CD4-positive, alpha-beta T cell (primary cell): ENCODE measurements at places on chromosomes 6 and 20.

GRCh38 chr6:6091608-6092002 lies 84.9 kb upstream of the NRN1 start:
- DNase-seq, result no peak

- no peak for DNase-seq
These were observed 24.4 kb downstream of the DNAH8 start for GRCh38 chr6:38739532-38739931.

GRCh38 chr6:95545226-95545625 lies 32.1 kb upstream of the MANEA start:
- no peak for DNase-seq

- no peak for DNase-seq
These were observed 86.4 kb downstream of the SHLD1 start for GRCh38 chr20:5836569-5836968.

- no peak for DNase-seq
These were observed 19.1 kb upstream of the ABCC10 start for GRCh38 chr6:43408259-43408658.

DNA sequence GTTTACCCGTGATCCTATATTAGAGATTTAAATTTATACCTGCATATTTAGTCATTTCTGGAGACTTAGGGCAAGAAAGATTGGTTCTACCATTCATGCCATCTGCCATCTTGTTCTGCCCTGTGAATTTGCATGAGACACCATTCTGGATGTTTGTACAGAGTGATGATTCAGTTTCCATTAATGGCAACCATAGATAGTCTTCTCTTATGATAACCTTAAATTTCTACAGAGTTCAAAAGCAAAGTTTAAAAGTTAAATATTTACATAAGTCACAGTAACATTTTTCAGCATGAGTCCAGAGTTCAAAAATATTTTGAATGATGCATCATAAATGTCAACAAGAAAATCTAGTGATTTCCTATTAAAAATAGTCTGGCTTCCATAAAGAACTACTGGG lies 23.2 kb downstream of the PLCB1 start:
- DNase-seq, result no peak

GRCh38 chr6:37369321-37370201 lies 15.8 kb downstream of the RNF8 start:
- no peak for DNase-seq

DNA sequence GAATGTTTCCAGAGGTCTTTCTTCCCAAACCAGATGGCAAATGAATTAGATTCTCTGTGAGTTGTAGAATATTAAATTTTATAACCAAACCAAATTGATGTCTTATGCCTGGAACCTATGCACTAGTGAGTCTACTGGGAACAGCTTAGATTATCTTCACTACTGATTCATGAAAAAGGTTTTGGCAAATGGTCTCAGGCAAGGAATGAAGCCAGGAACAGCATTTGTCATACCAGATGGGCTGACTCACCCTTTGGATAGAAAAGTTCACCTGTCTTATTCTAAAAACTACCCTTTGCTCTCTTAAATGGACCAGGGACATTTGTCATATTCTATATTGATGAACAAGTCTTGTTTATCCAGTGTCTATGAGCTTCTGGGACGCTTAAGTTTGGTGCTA lies 135.4 kb upstream of the ECI2 start:
- DNase-seq, result no peak

GRCh38 chr6:13523826-13524622 lies 36.6 kb upstream of the GFOD1 start:
- no peak for DNase-seq

- DNase-seq, result peak; percentile 31
These were observed 21.6 kb upstream of the MTRF1L start for GRCh38 chr6:153023977-153024708.

- no peak for DNase-seq
These were observed 60.2 kb downstream of the CEBPB start for GRCh38 chr20:50250679-50251382.

GRCh38 chr6:112004201-112005012 lies 49.5 kb upstream of the CCN6 start:
- DNase-seq, result no peak

DNA sequence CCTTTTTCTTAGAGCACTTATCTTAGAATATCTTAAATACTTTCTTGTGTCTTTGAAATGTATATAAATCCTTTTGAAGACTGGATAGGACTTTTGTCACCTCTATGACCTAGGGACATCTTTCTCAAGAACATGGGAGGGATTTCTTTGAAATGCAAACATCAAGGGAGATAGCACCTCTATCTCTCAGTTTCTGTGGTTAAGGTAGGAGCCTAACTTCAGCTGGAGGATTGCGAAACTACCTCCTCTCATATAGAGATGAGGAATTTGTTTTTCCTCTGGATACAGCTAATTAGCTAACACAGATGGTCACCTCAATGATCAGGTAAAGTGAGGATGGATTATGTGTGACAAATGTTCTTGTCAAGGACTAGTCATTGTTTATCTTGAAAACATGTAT lies 631.3 kb upstream of the IMPG1 start:
- DNase-seq, result no peak

GRCh38 chr6:38681850-38682249 lies 21.1 kb downstream of the GLO1 start:
- no peak for DNase-seq

DNA sequence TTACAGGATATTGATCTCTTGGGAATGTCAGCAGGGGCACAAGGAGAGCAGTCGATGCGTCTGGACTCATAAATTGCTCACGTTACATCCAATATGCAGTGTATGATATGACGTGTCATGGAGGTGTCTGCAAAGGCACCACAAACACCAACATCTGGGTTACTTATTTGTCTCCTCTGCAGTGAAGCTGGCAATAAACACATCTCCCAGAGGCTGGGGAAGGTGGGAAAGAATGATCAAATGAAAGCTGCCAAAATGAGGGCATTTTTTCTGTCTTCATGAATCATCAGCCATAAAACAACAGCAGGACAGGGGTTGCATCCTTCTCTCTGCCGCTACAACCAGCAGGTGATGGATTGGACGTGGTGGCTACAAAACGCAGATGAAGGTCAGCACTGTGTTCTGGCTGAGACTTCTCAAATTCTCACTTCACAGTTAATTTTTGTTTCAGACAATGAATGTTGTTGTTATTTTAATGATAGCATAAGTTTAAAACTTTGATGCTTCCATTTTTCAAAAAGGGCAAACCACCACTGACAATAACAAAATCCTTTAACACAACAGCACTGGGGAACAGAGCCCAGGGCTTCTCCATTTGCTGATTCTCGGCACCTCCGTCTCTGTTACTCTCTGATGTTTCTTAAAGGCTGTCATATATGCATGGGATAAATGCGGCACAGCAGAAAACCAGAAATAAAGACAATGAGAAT lies 47.5 kb downstream of the ERMARD start:
- no peak for DNase-seq

DNA sequence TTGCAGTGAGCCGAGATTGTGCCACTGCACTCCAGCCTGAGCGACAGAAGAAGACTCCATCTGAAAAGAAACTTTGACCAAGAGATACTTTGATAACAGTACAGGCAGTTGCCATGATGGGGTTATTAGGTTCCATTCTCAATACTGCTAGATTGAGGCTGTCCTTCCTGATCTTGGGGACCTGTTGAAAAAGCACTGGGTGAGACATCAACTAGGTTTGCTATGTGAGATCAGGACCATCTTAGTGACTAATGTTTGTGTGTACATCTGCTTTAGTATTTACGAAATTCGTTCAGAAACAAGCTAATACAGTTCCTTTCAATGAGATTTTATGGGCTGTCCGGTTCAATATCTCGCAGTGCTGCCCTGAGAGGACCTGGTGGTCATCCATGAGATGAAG lies 2.6 kb downstream of the DSE start:
- no peak for DNase-seq

DNA sequence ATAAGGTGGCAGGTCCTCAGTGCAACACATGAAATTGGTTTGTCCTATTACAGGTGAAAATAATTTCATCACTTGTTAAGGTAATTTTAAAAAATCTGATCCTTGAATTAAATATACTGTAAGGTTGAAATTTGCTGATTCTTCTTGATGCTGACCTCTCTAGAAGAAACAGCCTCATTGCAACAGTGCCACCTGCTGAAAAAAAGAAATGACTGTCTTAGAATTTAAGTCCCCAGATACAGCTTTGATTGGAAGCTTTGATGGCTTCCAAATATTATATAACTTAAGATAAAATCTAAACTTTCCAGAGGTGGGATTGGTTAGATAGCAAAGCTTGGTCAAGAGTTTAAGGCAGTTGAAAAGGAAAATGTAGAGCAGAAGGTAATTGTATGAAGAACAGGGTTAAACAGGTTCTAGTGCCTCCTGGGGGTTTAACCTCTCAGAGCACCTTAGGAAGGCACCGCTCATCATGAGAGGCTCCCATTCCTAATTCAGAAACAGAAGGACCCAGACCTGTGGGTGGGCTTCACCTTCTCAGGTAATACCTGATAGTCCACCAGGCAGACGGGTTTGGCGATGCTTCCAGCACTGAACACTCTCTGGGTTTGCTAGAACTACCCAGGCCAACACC lies 401.0 kb downstream of the PAX1 start:
- DNase-seq, result no peak

- DNase-seq, result no peak
These were observed 38.8 kb upstream of the SLA2 start for GRCh38 chr20:36684747-36685146.

DNA sequence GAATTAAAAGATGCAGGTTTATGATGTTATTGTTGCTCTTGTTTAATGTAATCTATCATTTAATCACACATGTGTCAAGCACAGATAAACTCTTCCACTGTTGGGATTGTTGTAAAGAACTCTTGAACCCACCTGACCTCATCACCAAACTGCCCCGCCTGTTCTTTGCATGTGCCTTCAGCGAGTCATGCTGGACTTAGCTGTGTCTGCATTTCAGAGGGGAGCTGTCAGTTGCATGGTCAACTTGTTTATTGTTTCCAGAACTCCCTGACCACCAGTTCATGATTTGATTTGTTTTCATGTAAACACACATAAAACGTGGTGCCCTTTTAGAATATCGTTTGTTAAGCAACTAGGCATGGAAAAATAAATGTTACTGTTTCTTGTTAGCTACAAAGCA lies 93.6 kb downstream of the KHDC1L start:
- no peak for DNase-seq

DNA sequence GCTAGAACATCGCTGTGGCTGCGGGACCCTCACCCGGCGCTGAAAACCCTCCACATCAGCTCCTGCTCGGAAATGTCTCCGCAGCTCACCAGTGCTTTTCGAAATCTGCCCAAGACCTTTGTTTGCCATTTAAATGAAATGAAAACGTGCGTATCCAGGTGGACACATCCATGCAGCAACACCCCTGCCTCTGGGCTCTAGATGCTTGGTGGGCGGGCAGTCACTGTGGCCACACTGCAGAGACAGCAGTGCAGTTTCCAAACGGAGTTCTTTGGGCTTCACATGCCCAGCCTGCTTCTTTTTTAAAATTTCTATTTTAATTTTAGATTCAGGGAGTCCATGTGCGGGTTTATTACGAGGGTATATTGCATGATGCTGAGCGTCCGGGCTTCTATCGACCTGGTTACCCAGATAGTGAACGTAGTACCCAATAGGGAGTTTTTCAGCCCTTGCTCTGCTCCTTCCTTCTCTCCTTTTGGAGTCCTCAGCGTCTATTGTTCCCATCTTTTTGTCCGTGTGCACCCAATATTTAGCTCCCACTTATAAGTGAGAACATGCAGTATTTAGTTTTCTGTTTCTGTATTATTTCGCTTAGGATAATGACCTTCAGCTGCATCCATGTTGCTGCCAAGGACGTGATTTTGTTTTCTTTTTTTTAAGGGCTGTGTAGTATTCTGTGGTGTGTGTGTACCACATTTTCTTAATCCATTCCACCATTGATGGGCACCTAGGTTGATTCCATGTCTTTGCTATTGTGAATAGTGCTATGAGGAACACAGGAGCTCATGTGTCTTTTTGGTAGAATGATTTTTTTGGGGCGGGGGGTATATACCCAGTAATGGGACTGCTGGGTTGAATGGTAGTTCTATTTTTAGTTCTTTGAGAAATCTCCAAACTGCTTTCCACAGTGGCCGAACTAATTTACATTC lies 4.8 kb upstream of the TUBB2B start:
- no peak for DNase-seq

DNA sequence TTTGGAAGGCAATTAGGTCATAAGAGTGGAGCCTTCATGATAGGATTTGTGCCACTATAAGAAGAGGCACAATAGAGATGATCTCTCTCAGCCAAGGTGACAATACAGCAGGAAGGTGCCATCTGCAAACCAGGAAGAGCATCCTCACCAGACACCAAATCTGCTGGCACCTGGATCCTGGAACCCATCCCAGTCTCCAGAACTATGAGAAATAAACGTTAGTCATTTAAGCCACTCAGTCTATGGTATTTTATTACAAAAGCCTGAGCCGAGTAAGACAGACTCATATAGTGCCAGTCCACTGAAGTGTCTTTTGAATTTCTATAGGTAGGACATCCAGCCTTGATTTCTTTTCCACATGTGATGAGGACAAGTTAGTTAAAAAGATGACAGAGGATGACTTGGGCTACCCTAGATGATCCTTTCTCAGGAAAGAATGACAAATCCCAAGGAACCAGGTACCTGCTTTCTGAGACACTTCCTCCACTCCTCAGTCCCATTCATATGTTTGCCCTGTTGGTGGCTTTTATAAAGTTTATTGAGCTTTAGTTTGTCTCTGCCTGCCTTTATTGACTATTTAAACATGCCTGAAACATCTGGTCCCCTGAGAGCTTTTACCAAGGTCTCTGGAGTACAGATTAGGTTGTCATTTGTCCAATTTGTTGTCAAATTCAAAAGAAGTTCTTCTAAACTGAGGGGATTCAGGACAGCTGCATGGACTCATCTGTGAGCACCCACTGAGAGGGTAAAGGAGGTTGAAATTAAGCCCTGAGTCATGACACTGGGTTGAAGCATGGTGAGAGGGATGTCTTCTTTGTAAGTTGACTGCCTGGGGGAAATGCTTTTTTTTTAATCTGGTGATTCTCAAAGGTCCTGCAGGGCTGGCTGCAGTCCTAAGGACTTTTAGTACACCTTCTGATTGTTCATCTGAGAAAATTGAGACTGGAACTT lies 165.0 kb upstream of the PLCB4 start:
- DNase-seq, result no peak

GRCh38 chr6:47014401-47014800 lies 27.7 kb downstream of the ADGRF1 start:
- no peak for DNase-seq

GRCh38 chr20:61644378-61645076 lies 392.5 kb downstream of the CDH4 start:
- DNase-seq, result no peak

DNA sequence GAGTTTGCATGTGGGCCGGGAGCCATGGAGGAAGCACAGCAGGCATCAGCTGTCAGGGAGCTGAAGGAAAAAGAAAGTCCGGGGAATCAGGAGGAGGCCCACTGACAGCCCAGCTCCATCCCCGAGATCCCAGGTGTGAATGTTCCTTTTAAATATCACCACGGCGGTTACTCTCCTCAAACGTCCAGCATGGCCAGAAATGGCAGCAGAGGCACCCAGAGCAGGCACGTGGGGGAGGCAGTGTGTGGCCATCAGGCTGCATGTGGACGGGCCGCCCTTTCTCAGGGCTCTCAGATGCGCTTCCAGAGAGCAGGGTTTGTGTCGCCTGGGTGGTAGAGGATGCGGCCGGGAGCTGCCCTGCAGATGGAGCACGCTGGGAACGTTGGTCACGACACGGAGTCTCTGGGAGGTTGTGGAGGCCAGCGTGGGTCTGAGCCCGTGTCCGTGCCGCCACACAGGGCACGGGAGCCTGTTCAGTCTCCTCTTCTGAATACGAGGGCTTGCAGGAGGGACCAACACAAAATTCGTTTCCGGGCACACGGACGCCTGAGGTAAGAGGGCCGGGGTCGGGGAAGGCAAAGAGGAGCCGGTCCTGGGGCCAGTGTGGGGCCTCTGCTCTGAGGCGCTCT lies 45.3 kb upstream of the DACT2 start:
- DNase-seq, result no peak
